ENCODE measurements at places on chromosomes 5 and 9. TPM values are rescaled to one million over a fixed set of nuclear protein-coding genes. Genes with fewer than 3 reads are reported as not detected.

ISL1 gene
- total RNA-seq, result 9.7 TPM

SOX30 gene
- total RNA-seq, result not detected

FBXW2 gene
- total RNA-seq, result 66.1 TPM

SARDH gene
- total RNA-seq, result 4.2 TPM

LECT2 gene
- total RNA-seq, result not detected

GRCh38 chr9:31390403-31391025 is 993.9 kb upstream of the ACO1 start:
- H3K36me3 ChIP-seq, result no peaks in the 10 kb centered on the region
- no peak for DNase-seq
- no peaks in the 10 kb centered on the region for H3K4me1 ChIP-seq
- no peak overlapping the region for H3K4me3 ChIP-seq
- H3K27me3 ChIP-seq, result no peaks in the 10 kb centered on the region
- H3K27ac ChIP-seq, result no peak overlapping the region

- DNase-seq, result no peak
- no peaks in the 10 kb centered on the region for H3K4me1 ChIP-seq
- no peak overlapping the region for H3K4me3 ChIP-seq
- no peaks in the 10 kb centered on the region for H3K36me3 ChIP-seq
- H3K27me3 ChIP-seq, result no peaks in the 10 kb centered on the region
These were observed 81.8 kb upstream of the MEF2C start for GRCh38 chr5:88964831-88965230.

GRCh38 chr5:42985129-42986037 is 54.7 kb downstream of the ANXA2R start:
- H3K4me1 ChIP-seq, result peaks cover 2% of the 10 kb centered on the region
- peaks cover 7% of the 10 kb centered on the region for H3K27me3 ChIP-seq
- no peak overlapping the region for H3K27ac ChIP-seq
- H3K4me3 ChIP-seq, result no peak overlapping the region
- H3K36me3 ChIP-seq, result peaks cover 3% of the 10 kb centered on the region

- peak overlapping the region; percentile 73 for H3K27ac ChIP-seq
- H3K4me1 ChIP-seq, result peaks cover 7% of the 10 kb centered on the region
- no peak overlapping the region for H3K4me3 ChIP-seq
- no peaks in the 10 kb centered on the region for H3K36me3 ChIP-seq
- no peak for DNase-seq
These were observed 213.3 kb downstream of the CDK5RAP2 start for GRCh38 chr9:120366644-120367019.

- DNase-seq, result no peak
- H3K4me3 ChIP-seq, result no peak overlapping the region
- peaks cover 3% of the 10 kb centered on the region for H3K27me3 ChIP-seq
- H3K4me1 ChIP-seq, result peaks cover 1% of the 10 kb centered on the region
- no peak overlapping the region for H3K27ac ChIP-seq
- no peaks in the 10 kb centered on the region for H3K36me3 ChIP-seq
These were observed 118.4 kb downstream of the NXNL2 start for GRCh38 chr9:88653406-88653805.

GRCh38 chr9:129287619-129288305 is 109.7 kb upstream of the IER5L start:
- H3K36me3 ChIP-seq, result no peaks in the 10 kb centered on the region
- no peak for DNase-seq
- peak overlapping the region; percentile 42 for H3K27ac ChIP-seq
- peaks cover 17% of the 10 kb centered on the region for H3K4me1 ChIP-seq
- no peak overlapping the region for H3K4me3 ChIP-seq

DNA sequence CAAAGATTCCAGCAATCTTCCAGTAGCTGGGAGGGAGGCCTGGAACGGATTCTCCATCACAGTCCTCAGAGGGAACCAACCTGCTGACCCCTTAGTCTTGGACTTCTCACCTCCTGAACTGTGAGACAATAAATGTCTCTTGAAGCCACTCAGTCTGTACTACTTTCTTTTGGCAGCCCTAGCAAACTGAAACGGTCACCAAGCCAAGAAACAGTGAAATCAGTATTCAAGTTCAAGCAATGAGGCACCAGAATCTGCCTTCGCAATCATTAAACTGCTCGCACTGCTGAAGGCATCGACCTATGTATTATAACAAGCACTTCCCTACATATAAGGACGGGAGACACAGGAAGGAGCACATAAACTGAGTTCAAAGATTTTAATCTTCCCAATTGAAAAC is 120.6 kb upstream of the PUM3 start:
- H3K27me3 ChIP-seq, result no peaks in the 10 kb centered on the region
- no peak for DNase-seq
- no peak overlapping the region for H3K4me3 ChIP-seq
- H3K36me3 ChIP-seq, result no peaks in the 10 kb centered on the region

DNA sequence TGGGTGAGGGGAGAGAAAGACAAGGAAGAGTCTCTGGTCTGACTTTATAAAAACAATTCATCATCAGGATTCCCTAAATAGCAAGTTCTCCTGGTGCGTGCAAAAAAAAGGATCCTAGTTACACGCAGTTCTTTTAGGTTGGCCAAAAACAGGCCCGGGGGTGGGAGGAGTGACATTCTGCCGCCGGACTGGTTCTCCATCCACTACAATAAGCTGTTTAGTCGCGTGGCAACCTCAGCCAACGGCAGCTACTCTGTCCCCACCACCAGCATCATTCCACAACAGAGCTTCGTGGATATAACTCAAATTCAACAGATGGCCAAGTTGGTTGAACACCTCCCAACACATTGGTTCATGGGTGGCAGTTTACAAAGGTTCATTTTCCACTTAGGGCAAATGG is 2.9 kb upstream of the FAM163B start:
- no peak for DNase-seq
- peaks cover 77% of the 10 kb centered on the region for H3K27me3 ChIP-seq
- H3K4me1 ChIP-seq, result no peaks in the 10 kb centered on the region
- H3K36me3 ChIP-seq, result no peaks in the 10 kb centered on the region
- no peak overlapping the region for H3K4me3 ChIP-seq

GRCh38 chr9:37398464-37399025 is 24.0 kb upstream of the GRHPR start:
- no peaks in the 10 kb centered on the region for H3K36me3 ChIP-seq
- H3K4me3 ChIP-seq, result no peak overlapping the region
- no peak for DNase-seq
- H3K27ac ChIP-seq, result peak overlapping the region; percentile 45
- H3K27me3 ChIP-seq, result peaks cover 5% of the 10 kb centered on the region

DNA sequence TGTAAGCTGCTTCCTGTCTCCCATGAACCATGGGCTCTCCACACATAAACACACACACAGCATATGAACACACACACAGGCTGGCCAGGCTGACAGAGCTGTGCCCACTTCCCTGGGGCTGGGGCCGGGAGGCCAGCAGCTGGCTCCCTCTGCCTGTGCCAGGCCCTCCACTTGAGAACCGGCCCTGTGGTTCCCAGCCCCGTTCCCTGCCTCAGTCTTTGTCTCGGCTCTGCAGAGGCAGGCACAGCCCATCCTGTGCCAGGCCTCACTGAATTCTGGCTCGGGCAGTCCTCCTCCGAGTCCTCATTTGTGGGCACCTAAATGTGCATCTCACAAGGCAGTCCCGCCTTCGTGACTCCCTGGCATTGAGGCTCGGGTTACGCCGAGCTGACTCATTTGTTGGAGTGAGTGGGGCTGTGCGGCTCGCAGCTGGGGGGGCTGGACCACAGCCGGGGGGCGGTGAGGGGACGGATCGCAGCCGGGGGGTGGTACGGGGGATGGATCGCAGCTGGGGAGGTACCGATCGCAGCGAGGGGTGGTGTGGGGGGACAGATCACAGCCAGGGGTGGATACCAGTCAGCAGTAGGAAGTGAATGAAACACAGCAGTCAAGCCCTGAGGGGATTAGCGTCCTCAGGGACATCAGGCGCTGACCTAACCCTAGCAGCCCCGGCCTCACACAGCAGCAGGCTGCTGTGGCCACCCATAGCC is 72.3 kb downstream of the PSMB7 start:
- H3K36me3 ChIP-seq, result peaks cover 6% of the 10 kb centered on the region
- no peaks in the 10 kb centered on the region for H3K27me3 ChIP-seq
- no peaks in the 10 kb centered on the region for H3K4me1 ChIP-seq
- no peak overlapping the region for H3K4me3 ChIP-seq
- no peak for DNase-seq

DNA sequence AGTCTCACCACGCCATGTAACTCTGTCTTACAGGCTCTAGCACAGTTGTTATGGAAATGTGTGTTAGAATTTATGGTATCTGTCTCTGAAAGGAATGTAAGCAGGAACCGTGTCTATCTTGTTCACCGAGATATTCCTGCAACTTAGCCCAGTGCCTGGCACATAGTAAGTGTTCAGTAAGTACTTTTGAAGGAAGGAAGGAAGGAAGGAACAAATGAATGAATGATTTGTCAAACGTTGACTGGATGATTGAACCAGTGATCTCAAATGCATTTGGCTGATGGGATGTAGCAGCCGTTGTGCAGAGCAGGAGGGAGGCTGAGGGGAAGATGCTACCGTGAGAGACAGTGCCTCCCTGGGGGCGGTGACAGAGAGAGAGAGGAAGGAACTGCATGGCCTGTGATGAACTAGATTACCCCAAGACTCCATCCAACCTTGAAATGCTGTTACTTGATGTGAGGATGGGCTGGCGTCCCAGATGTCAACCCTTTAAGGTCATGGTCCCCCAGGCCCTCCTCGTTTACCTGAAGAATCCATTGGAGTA is 47.5 kb upstream of the PPARGC1B start:
- DNase-seq, result no peak
- no peak overlapping the region for H3K4me3 ChIP-seq
- H3K36me3 ChIP-seq, result no peaks in the 10 kb centered on the region
- H3K27ac ChIP-seq, result no peak overlapping the region
- peaks cover 14% of the 10 kb centered on the region for H3K4me1 ChIP-seq

- peak overlapping the region; percentile 7 for H3K27ac ChIP-seq
- no peaks in the 10 kb centered on the region for H3K27me3 ChIP-seq
- H3K4me3 ChIP-seq, result no peak overlapping the region
These were observed 64.7 kb downstream of the MEGF10 start for GRCh38 chr5:127355337-127355736.

DNA sequence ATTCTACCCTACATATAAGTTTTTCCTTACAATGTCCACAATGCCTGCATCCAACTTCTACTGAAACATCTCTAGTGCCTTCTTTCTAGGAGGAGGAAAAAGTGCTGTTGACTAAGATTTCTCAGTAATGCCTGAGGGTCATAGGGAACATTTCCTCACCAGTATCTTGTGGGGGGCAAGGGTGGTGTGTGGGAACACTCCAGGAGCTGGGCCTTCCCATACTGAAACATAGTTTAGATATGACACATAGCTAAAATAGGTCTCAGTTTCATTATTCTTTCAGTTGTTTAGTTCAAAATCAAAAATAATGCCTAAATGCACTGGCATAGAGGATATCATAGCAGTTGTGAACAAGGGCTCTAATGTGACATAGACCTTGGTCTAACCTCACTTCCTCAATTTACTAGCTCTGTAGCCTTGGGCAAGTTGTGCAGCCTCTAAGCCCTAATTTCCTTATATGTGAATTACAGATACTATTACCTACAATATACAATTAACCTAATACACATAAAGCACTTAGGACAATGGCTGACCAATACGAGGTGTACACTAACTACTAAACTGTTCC is 66.1 kb downstream of the HAPLN1 start:
- no peaks in the 10 kb centered on the region for H3K4me1 ChIP-seq
- no peak overlapping the region for H3K4me3 ChIP-seq
- H3K36me3 ChIP-seq, result no peaks in the 10 kb centered on the region
- no peak for DNase-seq
- no peak overlapping the region for H3K27ac ChIP-seq

- H3K36me3 ChIP-seq, result peaks cover 1% of the 10 kb centered on the region
- no peak overlapping the region for H3K4me3 ChIP-seq
- no peak overlapping the region for H3K27ac ChIP-seq
These were observed 137.8 kb downstream of the ROR2 start for GRCh38 chr9:91812191-91812590.

DNA sequence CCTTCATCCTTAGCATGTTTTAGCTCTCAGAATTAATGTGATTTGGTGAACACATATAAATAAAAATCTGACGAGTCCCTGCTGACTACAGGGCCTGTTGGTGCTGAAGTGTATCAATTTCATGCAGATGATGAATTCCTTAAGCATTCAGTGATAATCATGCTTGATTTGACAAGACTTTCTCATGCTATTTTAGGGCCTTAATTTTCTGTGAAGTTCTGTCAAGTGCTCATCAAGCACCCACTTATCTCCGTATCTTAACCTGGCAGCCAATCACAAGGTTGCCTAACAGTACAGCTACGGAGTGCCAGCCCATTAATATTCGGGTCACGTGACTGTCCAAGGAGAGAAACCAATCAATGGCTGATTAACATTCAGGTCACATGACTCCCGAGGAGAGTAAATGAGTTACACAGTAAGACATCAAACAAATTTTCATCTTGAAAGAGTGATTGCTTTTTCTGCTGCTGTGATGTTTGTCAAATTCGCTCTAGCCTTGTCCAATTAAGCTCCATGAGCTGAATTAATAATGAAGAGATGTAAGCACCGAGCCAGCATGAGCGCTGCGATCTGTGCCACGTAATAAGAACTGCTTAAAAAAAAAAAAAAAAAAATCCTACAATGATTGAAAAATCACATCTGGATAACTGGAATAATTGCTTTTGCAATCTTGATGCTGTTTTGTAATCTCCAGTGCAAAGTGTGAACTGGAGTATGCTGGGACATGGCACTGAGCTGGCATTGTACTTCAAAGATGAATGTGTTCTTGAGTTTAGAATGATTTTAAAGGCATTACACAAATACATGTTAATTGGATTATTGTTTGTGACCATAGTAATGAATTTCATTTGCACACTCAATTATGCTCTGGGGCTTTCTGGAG is 104.3 kb upstream of the SPATA31D4 start:
- H3K27me3 ChIP-seq, result peaks cover 32% of the 10 kb centered on the region
- no peak for DNase-seq
- H3K4me1 ChIP-seq, result peaks cover 24% of the 10 kb centered on the region
- no peak overlapping the region for H3K27ac ChIP-seq
- H3K4me3 ChIP-seq, result no peak overlapping the region

GRCh38 chr9:6715755-6716643 is 41.8 kb upstream of the KDM4C start:
- peak; percentile 10 for DNase-seq
- H3K27ac ChIP-seq, result peak overlapping the region; percentile 77
- no peaks in the 10 kb centered on the region for H3K27me3 ChIP-seq

DNA sequence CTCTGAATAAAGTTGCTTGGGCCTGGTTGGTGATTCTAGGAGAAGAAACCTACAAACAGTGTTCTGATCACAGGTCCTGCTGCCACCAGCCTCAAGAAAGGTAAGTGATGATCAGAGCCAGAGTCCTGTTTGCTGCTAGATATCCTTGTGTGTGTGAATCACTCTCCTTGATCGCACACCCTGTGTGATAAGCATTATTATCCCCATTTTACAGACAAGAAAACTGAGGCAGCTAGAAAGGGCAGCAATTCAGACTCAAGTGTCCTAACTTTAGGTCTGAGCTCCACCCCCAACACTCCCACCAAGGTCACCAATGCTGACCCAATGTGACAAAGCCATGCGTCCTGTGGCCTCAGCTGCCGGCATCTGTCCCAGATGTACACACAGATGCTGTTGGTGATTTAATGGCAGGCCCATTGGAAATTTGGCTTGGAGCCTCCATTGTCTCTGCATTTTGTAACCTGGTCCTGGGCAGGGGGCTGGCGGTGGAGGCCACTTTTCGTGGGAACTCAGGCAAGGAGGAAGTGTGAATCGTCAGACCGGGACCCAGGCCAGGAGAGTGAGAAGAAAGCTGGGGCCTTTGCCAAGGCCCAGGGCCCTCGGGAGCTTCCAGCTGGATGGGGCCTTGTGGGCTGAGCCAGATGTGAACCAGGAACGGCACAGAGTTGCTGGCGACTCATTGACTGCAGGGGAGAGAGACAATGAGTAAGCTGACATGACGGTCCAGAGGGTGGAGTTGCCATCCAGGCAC is 29.8 kb upstream of the GGTA1 start:
- H3K4me1 ChIP-seq, result no peaks in the 10 kb centered on the region
- H3K4me3 ChIP-seq, result no peak overlapping the region
- no peak overlapping the region for H3K27ac ChIP-seq
- no peaks in the 10 kb centered on the region for H3K36me3 ChIP-seq

Data from progenitor cell of endocrine pancreas (in vitro differentiated cells).